ENCODE measurements at places on chromosomes 13 and 19.

DNA sequence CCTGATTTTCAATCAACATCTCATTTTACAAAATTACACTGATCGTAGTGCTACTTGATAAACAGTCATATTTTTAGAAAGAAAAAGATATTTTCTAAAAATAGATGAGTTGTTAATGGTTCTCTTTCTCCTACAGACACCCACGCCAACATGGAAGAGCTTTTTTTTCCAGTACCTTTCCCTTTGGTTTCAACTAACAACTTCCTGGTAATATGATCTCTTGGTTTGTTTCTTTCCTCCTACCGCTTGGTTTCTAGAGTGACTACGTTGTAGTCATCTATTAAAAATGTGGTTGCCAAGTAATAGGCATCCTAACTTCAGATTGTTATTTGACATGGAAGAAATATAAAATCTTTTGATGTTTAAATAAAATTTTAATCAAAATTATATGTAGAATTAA, 189.0 kb downstream of the LACC1 start:
- no peak for DNase-seq

GRCh38 chr13:88112526-88112925, 441.4 kb downstream of the SLITRK5 start:
- no peak for DNase-seq

GRCh38 chr13:65555962-65556361, 1674.2 kb downstream of the PCDH9 start:
- DNase-seq = no peak

DNA sequence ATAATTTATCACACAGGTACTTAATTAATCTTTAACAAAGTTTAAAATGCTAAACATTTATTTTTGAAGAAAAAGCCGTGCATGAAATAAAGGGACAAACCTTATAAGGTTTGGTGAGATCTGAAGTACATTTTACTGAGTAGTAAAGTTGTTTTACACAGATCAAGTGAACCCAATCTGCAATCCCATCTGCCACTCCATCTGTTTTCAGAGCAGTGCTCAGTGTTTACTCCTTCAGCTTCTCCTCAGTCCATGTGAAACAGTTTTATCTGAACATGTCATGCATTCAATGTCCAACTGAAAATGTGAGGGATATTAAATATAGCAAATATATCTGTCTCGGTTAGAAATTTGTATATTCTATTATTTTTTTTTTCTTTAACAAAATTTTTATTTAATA, 166.8 kb downstream of the MAB21L1 start:
- DNase-seq = no peak

DNA sequence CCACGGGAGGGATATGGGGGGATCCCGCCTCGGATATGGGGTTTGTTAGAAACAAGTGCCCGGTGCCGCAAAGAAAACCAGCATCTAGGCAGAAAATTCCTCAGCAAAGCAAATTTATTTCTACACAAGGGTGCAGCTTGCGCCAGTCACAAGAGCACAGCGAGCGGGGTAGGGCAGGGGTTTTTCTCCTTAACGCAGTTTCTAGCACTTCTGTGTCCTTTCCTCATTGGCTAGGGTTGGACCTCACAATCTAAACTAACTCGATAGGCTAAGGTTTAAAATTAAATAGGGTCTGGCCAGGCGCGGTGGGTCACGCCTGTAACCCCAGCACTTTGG, 595 bp downstream of the ZNF440 start:
- DNase-seq = no peak

- DNase-seq = no peak
Observed at GRCh38 chr13:79457948-79458347, 23.0 kb upstream of the NDFIP2 start.

DNA sequence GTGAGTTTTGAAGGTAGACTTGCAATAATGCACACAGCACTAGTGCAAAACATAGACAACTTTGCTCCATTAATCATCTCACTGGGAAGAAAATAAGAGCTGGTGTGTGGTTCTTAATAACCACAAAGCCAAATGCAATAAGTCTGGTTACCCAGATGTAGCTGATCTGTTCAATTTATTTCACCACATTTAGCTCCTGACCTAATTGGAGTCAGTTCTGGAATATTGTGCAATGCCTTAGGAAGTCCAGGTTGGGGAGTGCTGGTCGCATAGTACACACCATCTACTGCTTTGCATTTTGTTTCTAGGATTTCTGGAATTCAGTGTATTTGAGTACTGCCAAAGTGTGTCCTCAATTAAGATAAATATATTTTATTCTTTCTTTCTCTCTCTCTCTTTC, 483.3 kb upstream of the SPRY2 start:
- no peak for DNase-seq

GRCh38 chr13:73904625-73905024, 229.6 kb downstream of the KLF12 start:
- DNase-seq = no peak

DNA sequence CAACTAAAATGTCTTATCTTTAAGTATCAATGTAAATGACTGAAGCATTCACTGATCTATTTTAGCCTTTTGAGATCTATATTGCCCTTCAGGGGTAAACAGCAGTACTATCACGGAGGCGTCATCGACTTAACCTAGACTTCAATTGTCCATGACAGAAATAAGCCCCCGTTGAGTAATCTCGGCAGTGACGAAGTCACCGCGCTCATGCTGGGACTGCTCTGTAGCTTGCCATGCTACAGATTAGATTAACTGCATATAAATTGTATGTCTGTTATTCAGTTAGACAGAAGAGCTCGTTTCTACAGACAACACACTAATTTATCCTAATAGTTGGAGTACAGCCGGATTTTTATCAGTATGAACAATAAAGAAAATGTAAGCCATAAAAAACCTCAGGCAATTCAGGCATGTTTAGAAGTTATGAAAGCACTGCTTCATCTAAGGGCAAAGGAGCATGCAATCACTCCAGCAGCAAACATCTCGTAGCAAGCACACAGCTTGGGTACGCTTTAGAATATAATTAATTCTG, 56.6 kb downstream of the TUBGCP3 start:
- DNase-seq = no peak

DNA sequence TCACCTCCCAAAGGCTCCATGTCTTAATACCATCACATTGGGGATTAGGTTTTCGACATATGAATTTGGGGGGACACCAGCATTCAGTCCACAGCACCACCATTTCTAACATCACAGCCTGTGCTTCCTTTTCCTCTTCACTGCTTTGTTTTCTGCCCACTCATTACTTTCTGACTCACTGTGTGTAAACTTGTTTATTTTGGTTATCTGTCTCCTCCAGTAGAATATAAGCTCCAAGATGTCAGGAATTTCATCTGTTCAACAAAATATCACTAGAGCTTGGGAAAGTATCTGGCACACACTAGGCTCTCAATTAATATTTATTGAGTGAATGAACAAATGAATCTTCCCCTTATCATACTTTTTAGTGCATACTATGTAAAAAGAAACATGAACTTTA, 152.0 kb downstream of the NUFIP1 start:
- no peak for DNase-seq

DNA sequence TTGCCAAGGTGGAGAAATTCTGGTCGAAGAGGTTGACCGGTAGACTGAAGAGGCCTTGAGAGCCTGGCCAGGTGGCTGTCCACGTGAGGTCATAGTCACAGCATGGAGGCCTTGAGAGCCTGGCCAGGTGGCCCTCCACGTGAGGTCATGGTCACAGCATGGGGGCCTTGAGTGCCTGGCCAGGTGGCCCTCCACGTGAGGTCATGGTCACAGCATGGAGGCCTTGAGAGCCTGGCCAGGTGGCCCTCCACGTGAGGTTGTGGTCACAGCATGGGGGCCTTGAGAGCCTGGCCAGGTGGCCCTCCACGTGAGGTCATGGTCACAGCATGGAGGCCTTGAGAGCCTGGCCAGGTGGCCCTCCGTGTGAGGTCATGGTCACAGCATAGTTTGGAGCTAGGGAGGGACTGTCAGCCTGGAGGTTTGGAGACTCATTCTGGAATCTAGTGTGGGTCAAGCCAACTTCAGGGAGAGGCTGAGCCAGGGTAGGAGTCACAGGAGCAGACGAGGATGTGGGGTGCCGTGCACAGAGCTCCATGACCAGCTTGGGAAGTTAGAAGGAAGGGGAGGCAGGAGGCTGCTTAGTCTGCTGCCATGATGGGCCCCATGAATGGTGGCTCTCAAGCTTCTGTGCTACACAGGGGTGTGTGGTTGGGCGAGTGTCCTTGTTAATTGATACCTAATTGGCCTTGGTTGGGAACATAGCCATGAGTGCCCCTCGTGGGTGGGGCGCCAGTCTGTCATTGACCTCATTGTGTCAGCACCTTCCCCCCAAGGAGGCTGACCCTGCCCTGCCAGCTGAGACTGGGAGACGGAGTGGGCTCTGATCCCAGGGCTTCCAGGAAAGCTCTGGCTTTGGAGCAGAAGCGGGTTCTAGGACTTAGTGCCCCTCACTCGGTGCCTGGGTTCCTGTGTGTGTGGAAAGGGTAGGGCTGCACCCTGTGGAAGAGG, 4.0 kb downstream of the LENG9 start:
- DNase-seq = no peak

DNA sequence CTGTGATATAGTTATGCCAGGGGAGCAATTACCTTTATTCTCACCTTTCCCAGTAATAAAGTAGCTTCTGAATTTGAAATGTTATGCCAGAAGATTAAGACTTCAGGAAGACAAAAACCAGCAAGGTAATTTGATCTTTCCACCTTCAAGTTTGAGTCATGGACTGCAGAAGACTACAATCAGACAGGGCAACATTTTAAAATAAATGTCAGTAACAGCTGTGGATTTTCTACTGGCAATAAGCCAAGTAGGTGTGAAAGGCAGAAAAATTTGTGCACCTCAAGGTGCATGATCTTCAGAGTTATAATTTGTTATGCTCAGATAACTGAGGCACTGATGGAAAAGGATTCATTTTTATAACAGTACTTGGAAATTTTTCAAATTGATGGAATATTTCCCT, 54.9 kb downstream of the SLITRK1 start:
- DNase-seq = no peak

DNA sequence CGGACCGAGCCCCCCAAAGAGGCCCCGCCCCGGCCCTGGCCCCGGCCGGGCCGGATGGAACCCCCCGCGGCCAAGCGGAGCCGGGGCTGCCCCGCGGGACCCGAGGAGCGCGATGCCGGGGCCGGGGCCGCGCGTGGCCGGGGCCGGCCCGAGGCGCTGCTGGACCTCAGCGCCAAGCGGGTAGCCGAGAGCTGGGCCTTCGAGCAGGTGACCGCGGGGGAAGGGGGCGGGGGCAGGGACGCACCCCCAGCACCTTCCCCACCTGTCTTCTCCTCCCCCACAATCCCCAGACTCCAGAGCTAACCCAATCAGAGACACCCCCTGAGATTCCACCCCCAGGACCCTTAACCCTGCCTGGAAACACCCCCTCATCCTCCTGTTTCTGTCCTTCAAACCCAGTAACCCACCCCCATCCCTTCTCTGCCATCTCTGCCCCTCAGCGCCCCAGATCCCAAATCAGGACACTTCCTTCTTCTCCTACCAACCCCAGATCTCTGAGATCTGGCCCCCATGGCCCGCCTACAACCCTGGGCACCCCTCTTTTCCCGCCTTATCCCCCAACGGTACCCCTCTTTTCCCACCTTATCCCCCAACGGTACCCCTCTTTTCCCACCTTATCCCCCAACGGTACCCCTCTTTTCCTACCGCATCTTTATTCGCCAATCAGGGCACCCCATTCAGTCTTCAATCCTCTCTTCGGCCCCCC, 505 bp downstream of the ZSWIM4 start:
- DNase-seq = no peak

DNA sequence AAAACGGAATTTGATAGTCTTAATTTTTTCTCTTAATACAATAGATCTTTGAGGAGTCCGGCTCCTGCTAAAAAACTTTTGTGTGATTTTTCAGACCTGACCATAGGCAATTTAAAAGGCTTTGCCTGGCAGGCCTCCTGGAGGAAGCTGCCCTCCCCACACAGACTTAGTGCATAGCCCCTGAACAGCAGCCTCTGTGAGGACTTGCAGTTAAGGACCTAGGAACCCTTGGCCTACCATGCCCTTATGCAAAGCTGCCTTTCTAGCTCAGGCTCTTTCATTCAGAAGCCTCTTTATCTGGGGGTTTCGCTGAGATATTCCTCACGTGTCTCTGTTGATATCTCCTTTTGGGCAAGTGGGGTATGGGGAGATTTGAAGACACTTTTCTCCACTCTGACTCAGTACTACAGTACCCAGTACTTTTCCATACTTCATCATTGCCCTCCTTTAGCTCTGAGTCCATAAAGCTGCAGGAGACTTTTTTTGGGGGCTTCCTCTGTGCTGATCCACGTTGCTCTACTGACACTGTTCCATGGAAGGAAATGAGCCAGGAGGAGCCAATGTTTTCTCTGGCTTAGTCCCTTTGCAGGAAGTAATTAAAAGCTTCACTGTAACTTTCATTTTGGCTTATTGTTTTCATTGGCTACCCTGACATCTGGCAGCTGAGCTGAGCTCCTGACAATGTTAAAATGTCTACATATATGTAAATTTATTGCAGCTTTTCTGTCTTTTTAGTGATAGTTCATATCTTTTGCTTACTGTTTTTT, 283.1 kb downstream of the TDRD3 start:
- no peak for DNase-seq

- DNase-seq = no peak
Observed at GRCh38 chr13:47796816-47797215, 204.3 kb downstream of the SUCLA2 start.

GRCh38 chr13:43095771-43096719, 72.7 kb downstream of the DNAJC15 start:
- no peak for DNase-seq

- DNase-seq = no peak
Observed at GRCh38 chr19:8426283-8426682, 13.2 kb downstream of the MARCHF2 start.

GRCh38 chr19:55206664-55207500, 2.4 kb downstream of the PTPRH start:
- DNase-seq = no peak

GRCh38 chr13:51816604-51817249, 12.8 kb upstream of the DHRS12 start:
- no peak for DNase-seq

- DNase-seq = no peak
Observed at GRCh38 chr13:45299194-45299593, 41.8 kb downstream of the TPT1 start.

DNA sequence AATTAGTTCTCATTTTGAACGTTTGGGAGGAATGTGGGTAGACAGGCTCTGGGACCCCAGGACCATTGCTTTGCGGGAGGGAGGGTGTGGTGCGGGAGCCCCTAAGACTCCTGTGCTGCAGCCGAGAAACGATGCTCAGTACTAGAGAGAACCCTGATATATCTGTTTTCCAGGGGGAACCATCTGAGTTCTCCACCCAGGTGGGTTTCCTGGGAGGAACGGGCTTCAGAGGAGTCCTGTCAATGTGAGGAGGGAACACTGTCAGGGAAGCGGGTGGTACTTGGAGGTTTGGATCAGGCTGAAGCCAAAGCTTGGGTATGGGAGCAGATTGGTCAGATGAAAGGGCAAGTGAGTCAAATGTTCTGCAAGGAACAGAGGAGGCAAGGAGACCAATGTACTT, 358.0 kb downstream of the FGF9 start:
- DNase-seq = no peak

GRCh38 chr13:94173312-94173854, 306.1 kb downstream of the DCT start:
- DNase-seq = no peak

DNA sequence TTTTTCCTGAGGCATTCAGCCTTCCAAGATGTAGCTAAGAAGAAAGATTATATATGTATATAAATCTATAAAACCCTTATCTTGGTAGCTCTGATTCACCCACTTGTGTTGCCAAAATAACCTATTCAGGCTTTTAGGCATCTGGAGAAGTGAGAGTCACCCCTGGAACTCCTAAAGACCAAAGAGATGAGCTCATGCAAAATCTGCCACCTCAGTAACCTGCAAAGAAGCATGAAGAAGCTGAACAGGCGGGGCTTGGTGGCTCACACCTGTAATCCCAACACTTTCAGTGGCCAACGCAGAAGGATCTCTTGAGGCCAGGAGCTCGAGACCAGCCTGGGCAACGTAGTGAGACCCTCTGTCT, 393.7 kb downstream of the FOXO1 start:
- DNase-seq = no peak
